ENCODE measurements at places on chromosomes 5 and 9. TPM values are rescaled to one million over a fixed set of nuclear protein-coding genes. Genes with fewer than 3 reads are reported as not detected.

ITGA1 gene
- total RNA-seq = 0.79 TPM

NMUR2 gene
- total RNA-seq = not detected

PJA2 gene
- 37.5 TPM for total RNA-seq

ACTBL2 gene
- 0.35 TPM for total RNA-seq

IFNA2 gene
- total RNA-seq = not detected

CATSPER3 gene
- not detected for total RNA-seq

TUSC1 gene
- 20.3 TPM for total RNA-seq

SPEF2 gene
- 2.5 TPM for total RNA-seq

PRR16 gene
- 0.74 TPM for total RNA-seq

JAKMIP2 gene
- 0.14 TPM for total RNA-seq

PCDHGA1 gene
- 0.28 TPM for total RNA-seq

FYB1 gene
- total RNA-seq = 3.6 TPM

RGMB gene
- total RNA-seq = 22.3 TPM

COL15A1 gene
- total RNA-seq = 0.56 TPM
